ENCODE measurements at places on chromosomes 13 and 19.
A peak's percentile ranks its signal among the peaks of the same experiment; 100 is the strongest.

GRCh38 chr13:77563111-77563510 lies 27.6 kb downstream of the SCEL start:
- DNase-seq, result no peak

DNA sequence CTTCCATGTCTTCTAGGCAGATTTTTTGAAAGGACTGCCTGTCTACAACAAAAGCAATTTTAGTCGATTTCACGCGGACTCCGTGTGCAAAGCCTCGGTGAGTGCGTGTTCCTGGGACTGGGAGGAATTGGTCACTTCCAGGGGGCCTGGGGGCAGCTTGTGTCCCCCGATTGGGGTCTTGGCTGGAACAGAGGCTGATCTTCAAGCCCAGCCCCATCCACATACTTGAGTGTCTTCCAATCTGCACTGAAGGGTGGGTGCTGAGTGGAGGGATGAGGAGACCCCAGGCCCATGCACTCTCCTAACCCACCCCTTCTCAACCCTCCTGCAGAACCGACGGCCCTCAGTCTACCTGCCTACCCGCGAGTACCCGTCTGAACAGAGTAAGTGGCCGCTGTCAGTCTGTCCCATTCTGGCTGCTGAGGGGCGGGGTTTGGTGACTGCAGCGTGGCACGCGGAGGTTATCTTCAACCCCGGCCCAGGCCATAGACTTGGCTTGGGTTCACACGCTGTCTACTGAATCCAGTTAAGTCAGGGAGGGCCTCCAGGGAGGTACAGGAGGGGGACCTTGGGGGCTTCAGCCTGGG lies 4.7 kb downstream of the DDA1 start:
- no peak for DNase-seq

DNA sequence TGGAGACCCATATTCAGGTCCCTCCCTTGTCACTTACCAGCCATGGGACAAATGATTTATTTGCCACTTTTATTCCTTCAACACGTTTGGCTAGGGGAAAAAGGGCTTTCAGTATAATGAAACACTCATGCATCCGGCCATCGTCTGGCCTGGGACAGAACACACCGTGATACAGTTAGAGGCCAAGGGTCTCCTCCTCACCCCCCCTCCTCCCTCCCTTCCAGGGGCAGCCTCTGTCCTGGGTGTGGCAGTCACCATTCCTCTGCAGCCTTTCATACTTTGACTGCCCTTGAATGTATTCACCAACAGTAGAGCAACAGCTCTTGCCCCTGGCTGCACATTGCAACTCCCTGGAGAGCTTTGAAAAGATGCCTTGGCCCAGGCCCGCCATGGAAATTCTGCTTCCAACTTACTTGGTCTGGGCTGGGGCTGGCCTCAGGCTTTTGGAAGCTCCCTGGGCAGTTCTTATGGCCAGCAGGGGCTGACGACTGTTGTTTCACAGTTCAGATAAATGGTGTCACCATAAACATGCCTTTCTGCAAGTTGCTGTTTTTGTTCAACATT lies 3.0 kb downstream of the PAK4 start:
- no peak for DNase-seq

GRCh38 chr19:47210689-47211316 lies 20.2 kb downstream of the BBC3 start:
- no peak for DNase-seq

- DNase-seq, result no peak
Observed at GRCh38 chr13:21537105-21537504, 66.9 kb downstream of the MICU2 start.

DNA sequence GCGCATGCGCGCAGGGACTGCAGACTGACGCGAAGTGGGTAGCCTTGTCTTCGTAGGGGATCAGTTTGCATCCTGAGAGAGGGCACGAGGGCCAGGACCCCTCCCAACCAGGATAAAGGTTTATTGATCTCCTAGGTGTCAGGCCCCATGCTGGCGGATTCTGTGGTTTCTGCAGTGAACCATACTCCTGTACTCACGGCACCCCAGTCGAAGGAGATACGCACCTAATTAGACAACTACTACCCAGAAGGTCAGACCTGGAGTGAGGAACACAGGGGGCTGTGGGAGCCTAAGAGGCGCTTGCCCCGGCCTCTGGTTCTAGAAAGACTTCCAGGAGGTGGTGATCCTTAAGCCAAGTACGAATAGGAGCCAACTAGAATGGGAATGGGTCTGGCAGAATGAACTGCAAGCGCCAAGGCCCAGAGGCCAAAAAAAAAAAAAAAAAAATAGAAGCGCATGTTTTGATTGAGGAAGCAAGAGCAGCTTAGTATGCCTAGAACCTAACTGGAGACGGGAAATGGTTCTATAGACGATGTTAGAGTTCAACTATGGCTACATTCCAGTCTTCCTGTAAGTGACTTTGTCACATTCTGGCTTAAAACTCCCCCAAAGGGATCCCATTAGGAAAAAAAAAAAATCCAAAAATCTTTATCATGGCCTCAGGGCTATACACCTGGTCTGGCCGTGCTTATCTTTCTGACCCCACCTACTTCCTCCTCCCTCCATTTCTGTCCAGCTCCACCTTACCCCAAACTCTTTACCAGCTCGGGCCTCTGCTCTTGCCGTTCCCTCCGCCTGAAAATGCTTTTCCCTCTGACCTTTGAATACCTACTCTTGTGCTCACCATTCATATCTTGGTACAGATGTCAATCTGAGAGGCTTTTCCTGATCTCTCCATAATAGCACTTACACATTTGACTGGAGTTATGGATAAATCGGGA lies 902 bp upstream of the ZNF428 start:
- no peak for DNase-seq

DNA sequence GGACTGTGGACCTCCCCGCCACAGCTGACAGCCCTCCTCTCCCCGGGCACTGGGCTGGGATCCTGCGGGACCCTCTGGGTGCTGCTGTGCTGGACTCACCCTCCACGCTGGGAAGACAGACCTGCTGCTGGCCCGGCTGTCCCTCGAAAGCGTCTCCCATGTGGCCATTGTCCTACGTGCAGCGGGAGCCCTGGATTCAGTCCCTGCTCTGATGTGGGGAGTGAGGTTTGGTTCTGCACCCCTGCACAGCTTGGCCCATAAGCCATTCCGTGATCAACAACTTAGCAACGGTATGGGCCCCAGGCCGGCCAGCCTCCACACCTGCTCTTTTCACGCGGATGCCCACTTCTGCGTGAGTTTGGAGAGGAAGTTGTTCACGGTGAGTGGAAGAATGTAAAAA lies 195.2 kb downstream of the TEX29 start:
- DNase-seq, result no peak

DNA sequence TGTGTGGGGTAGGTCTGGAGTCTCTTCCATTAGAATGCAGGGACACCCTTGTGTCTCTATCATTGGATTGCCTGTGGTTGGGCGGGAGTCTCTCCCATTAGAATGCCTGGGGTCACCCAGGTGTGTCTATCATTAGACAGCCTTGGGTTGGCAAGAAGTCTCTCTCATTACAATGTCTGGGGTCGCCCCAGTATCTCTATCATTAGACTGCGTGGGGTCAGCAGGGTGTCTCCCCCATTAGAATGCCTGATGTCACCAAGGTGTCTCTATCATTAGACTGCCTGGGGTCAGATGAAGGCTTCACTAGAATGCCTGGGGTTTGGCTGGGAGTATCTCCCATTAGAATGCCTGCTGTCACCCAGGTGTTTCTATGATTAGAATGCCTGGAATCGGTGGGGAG lies 1539.0 kb downstream of the UQCRFS1 start:
- no peak for DNase-seq

GRCh38 chr13:79404985-79405384 lies 1.1 kb downstream of the RBM26 start:
- no peak for DNase-seq

- DNase-seq, result no peak
Observed at GRCh38 chr13:33441015-33441414, 155.5 kb upstream of the STARD13 start.

GRCh38 chr19:38517321-38517720 lies 83.8 kb downstream of the RYR1 start:
- DNase-seq, result no peak

DNA sequence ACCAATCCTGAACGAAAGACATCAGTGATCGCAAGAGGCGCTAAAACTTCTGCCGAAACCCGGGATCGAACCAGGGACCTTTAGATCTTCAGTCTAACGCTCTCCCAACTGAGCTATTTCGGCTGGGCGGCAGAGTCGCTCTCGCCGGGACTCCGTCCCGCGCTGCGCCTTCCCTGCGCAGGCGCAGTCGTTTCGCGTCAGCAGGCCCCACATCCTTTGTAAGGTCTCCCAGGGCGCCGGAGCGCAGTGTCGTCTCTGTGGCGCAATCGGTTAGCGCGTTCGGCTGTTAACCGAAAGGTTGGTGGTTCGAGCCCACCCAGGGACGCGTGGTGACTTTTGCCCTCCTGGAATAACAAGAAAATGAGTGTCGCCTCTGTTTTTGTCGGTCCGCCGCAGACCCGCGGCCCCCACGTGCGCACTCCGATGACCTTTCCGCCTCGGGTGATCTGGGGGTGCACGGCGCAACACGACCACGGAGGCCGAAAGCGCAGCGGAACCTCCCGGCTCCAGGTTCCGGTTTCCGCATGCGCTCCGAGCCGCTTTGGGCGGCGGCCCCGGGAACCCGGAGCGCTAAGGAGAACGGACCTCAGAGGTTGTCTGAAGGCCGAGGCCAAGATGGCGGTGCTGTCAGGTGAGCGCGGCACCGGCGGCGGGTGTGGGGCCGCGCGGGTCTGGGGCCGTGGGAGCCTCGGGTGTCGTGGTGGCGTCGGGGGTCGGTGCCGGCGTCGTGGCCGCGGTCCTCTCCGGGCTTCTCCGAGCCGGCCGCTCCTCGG lies at the start of gene NDUFS7:
NDUFS7 (plus strand) TSS at position 596 of the 773 bp plus-strand sequence; CDS start at position 616, 20 bp downstream.
- peak; percentile 88 for DNase-seq

Measured in right renal pelvis (tissue), 4 donors.